ENCODE measurements at places on chromosomes 11 and 22.

- no peak for DNase-seq
These were observed 25.3 kb downstream of the C11orf58 start for GRCh38 chr11:16763746-16764145.

DNA sequence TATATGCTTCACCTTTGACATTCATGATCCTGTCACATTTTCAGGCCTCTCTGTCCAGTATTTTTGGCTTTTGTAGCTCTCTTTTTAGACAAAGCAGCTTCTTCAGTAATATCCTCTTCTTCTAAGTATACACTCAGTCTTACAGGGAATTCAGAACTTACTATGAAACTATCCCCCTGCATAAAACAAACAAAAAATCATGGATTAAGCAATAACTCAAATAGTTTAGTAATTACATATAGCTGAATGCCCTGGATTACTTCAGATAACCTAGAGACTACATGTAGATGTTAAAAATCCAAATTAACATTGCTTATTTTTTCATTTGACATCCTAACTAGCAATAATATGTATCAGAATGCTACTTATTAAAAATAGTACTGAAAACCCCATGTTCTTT lies 5.2 kb downstream of the TAF1D start:
- no peak for DNase-seq

- no peak for DNase-seq
These were observed 16.1 kb upstream of the SLC35C1 start for GRCh38 chr11:45788887-45789286.

DNA sequence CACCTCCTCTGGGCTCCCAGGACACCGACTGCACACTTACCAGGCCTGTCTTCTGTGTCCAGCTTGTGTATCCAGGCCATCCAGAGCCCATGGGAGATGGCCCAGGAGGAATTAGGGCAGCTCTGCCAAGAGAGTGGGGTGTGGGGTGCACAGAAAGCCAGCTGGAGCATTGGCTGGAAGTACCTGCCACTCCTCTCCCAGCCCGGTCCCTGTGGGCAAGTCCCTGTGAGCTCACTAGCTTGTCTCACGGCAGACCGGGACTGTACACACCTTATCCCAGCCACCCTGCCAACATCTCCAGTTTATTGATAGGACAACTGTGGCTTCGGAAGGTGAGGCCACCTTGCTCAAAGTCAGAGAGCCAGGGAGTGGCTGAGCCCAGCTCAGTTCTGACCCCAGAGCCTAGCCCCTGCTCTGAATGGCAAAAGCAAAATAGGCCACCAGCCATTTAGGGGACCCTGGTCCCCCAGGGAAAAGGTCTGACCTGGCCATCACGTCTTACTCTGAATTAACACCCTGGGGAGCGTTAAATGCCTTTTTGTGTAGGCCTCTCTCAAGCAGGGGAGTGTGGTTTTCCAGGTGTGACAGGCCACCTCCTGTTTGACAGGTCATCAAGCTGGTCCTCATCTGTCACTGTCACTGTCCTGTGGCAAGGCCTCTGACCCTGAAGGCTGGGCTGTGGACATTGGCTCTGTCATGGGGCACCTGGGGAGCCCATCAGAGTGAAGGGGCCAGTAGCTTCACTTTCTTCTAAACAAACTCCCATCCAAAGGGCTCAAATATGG lies 15.1 kb downstream of the UQCR10 start:
- DNase-seq = no peak

DNA sequence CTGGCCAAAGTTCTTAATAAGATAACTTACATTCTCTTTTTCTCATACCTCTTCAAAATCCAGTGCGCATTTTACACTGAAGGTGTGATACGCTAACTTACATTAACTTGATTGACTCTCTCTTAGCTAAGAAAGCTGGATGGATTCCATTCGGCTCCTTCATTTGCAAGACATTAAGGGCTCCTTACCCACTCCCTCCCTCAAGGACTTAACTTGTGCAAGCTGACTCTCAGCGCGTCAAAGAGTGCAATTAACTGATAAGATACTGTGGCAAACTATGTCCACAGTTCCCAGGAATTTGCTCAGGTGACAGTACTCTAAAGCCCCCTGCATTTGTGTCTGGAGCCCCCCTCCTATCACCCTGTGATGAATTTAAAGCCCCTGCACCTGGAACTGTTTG lies 6.4 kb upstream of the RFPL1 start:
- no peak for DNase-seq

DNA sequence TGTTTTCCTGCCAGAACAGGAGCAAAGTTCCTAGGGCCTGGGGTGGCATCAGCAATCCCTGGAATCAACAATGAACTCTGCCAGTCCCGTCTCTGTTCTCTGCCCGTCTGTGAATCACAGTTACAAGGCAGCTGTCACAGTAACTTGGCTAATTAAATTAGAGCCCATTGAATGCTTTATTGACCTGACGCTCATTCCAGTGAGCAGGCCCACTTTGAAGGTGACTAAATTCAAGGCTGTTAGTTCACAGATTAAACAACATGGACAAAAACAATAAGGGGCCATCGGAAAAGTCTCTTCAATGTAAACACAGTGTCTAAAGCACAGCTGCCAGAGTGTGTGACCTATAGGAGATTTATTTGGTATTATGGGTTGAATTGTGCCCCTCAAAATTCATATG lies 17.7 kb upstream of the TMPRSS5 start:
- DNase-seq = no peak

DNA sequence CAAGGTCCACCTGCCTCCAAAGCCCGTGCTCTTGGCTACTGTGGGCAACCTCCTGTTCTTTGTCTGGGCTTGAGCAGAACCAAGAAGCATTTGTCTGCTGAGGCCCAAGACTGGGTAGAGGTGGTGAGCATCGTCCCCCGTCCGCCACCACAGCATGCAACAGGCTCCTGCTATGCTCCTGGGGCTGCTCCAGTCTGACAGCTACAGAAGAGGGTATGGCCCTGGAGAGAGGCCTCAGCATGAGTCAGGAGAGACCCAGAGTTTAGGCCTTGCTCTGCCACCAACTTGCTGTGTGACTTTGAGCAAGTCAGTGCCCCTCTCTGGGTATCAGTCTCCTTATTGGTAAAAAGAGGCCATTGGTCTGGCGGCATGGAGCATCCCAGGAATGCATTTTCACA lies 91.2 kb downstream of the TP53I11 start:
- DNase-seq = peak; percentile 10

GRCh38 chr11:64971421-64972233 lies at the start of gene MAJIN:
TSS of gene MAJIN (minus strand) at chr11:64972108. CDS start at chr11:64959405, 12,703 bp downstream.
- peak; percentile 88 for DNase-seq

GRCh38 chr11:68399916-68400315 lies 60.6 kb upstream of the PPP6R3 start:
- peak; percentile 27 for DNase-seq

- DNase-seq = no peak
These were observed 336 bp upstream of the LIF start for GRCh38 chr22:30246814-30247376.

GRCh38 chr11:19711911-19712280 lies 741 bp upstream of the NAV2 start:
- DNase-seq = no peak

- no peak for DNase-seq
These were observed 49.9 kb downstream of the ZNRF3 start for GRCh38 chr22:28933321-28933720.

GRCh38 chr11:12841946-12842630 lies 167.0 kb upstream of the RASSF10 start:
- peak; percentile 66 for DNase-seq

DNA sequence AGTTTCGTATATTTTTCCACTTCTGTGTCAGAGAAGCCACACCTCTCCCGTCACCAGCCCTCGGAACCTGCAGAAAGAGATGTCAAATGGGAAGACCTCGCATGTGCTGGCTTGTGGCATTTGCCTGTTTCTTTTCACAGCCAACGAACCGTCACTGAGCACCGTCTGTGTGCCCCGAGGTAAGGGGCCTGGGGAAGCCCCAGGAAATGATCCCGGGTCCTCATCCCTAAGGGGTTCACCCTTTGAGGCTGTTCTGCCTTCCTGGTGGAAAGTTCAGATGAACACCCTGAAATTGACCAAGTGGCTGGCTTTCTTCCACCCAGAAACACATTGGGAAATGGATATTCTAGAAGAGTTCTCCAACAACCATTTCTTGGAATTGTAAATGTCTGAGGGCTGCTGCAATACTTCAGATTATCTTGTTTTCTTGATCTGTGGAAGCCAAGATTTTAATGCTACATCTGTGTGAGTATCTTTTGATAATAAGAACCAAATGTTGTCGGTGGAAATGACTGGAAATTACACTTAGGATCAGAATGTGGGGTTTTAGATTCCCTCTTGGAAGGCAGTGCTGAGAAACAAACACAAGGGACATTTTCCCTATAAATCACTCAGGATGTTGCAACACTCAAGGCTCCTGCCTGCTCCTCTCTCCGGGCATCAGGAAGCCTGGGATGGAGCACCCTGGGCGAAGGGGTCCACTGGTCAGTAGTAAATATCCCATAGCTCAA lies 37.6 kb downstream of the RIBC2 start:
- peak; percentile 76 for DNase-seq

DNA sequence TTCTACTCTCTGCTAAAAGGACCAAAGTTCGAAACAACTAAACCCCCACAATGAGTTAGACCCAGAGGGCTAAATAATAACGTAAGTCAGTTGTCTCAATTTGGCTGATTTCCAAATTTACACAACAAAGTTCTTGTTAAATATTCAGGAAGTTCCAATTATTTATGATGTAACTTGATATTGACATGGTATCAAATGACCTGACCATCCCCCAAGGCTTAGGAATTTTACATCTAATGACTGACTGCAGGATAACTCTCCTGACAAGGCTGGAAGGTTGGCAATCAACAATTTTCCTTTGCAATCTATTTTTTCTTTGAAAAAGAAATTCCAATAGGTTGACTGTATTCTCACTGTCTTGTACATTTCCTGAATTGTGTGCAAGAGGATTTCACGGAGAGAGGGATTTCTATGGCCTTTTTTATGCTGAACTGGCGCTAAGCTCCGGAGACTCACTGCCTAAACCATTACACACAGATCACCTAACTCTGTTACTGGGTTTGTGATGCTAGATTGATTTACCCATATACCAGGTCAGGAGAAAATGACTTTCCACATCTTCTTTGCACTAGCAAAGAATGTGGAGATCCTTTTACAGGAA lies 9.6 kb upstream of the CDON start:
- DNase-seq = no peak

GRCh38 chr22:46537946-46538813 lies 760 bp upstream of the CELSR1 start:
- peak; percentile 41 for DNase-seq

DNA sequence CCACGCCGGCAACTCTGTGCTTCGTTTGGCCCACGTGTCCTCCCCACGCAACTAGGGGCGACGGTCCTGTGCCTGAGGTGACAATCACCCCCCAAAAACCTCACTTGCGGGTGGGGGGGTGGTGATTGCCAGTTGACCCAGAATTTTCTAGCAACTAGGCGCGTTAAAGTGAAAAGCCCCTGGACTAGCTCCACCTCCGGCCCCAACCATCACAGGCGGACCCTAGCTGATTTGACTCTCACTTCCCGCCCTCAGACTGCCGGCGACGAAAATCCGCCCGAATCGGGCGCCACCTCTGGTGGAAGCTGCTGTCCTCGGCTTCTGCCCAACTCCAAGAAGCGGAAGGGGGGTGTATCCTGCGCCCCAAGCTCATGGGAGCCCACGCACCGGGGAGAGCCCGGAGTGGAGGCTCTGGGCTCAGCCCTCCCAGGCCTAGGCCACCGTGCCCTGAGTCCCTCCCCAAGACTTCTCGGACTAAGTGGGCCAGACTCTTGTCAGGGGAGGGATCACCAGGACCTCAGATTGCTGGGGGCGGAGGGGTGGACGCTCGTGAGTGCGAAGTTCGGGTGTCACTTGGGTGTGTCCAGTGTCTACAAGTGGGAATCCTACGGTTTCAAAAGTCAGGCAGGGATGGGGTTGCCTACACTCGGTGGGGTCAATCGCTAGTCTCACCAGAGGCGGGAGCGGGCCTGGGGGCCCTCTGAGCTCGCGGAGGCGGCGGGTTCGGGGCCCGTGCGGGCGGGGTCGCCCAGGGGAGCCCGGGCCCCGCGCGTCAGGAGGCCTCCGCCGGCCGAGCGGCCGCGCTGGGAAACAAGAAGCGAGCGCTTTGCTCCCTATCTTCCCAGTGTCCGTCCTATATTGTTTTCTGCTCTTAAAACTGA lies 12.3 kb downstream of the PAX6 start:
- DNase-seq = peak; percentile 50

GRCh38 chr22:39026509-39027150 lies 5.7 kb downstream of the APOBEC3D start:
- no peak for DNase-seq

GRCh38 chr11:129374081-129374992 lies 1.3 kb upstream of the BARX2 start:
- no peak for DNase-seq

GRCh38 chr11:70036971-70037882 lies 40.9 kb upstream of the ANO1 start:
- DNase-seq = no peak

GRCh38 chr11:88704485-88704884 lies 361.3 kb downstream of the GRM5 start:
- DNase-seq = no peak

DNA sequence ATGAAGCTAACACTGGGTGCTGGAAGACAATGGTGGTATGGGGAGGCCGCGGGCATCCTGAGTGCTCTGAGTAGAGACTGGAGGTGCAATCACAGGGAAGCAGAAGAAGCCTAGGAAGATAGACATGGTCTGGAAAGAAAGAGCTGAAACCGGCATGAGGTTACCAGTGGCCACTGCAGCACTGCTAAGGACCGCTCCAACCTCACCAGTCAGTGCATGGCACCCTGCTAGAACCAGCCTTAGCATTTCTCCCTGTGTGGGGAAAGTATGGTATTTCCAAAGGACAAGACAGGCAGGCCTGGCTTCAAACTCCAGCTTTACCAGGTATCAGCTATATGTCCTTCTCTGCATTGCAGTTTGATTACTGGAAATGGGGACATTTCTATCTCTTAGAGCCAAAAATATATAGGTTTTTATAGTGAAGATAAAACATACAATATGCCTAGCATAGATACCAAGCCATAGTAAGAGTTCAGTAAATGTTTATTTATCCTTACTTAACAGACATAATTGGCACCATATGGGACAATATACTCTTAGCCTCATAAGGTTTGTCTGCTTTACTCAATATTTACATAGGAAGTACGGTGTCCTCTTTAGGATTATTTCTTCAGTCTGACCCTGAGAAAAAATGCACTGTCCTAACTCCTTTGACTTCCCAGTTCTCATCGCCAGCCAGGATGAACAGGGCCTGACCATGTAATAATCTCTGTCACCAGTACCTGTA lies 231.1 kb downstream of the TENM4 start:
- DNase-seq = no peak

- DNase-seq = no peak
These were observed 66.4 kb downstream of the SGSM3 start for GRCh38 chr22:40436505-40437431.

DNA sequence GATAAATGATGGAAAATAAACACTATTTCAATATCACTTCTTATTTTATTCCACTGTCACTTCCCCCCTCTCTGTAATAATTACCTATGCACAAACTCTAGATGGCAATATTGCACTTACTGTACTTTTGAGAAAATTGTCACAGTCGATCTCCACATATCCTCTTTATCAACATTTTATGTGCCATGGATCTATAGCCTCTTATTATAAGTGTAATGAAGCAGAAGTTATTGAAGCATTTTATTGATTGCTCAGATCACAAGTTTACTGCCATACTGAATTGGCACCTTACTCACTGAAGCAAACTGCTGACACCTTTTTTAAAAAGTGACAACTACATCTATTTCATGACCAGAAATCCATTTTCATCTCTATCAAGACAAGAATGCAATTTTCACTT lies 133.4 kb downstream of the DCDC1 start:
- no peak for DNase-seq

GRCh38 chr11:120562806-120563425 lies 51.4 kb downstream of the GRIK4 start:
- DNase-seq = peak; percentile 67

GRCh38 chr22:32781695-32782094 lies 19.8 kb upstream of the TIMP3 start:
- DNase-seq = no peak
